ENCODE measurements at places on chromosomes 7 and 10.

GRCh38 chr10:22805304-22805703 is 90.9 kb upstream of the PIP4K2A start:
- no peak for DNase-seq

- no peak for DNase-seq
These were observed 67.0 kb upstream of the C7orf33 start for GRCh38 chr7:148523550-148523949.

DNA sequence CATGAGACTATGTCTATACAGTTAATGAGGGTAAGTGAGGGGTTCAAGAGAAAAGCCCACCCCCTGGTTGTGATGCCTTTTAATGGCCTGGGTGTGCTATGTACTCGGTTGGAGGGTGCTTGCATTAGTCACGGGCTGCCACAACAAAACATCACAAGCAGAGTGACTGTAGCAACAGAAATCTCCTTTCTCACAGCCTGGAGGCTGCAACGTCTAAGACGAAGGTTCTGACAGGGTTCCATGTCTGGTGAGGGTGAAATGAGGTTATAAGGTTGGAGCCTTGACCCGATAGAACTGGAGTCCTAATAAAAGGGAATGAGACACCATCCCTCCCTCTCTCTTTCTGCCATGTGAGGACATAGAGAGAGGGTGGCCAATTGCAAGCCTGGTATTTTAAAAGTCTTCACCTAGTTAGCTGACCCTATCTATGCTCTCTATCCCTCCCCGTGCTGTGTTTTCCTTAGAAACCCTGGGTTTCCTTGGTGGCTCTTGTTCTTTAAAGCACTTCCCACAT is 126.0 kb upstream of the GDF10 start:
- no peak for DNase-seq

DNA sequence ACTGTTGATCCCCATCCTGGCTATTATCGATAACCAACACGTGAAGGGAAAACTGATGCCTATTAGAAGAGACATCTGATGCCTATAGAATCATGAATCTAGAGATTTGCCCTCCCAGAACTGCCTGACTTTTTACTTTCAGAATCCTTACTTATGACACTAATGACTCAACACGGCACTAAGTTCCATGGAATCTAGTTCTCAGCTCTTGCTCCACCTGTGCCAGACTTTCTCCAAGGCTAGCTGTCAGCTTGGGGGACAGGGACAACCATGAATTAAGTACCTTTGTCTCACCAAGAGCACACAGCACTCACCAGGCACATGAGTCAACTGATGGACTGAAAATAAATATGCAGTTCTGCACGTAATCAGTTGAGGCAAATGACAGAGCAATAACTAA is 184.2 kb downstream of the FRMD4A start:
- DNase-seq: no peak

GRCh38 chr10:2703953-2704352 is 363.4 kb upstream of the PFKP start:
- no peak for DNase-seq

DNA sequence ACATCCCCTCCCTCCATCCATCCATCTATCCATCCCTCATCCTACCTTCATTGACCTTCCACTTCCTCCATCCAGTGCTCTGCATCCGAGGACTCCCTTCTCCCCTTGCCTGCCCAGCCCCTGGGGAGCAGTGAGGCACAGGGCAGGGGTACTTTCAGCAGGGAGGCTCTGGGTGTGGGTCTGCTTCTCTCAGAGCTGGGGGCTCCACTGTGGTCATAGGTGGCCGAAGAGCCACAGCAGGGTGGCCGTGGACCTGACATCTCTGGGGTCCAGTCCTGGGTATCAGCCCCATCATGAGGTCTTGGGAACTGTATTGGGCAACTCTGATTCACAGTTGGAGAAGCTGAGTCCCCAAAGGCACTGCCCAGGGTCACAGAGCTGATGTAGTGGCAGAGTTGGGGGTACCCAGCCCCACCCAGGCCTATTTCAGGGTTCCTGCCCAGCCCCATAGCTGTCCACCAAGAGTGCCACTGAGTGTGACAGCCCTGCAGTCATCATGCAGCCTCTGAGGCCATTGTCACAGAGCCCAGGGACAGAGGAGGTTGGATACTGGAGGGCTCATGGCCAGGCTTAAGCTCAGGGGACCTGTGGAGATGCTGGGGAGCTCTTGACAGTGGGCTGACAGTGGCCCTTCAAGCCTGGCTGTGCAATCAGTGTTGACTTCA is 35.3 kb upstream of the DPYSL4 start:
- no peak for DNase-seq

- no peak for DNase-seq
These were observed 276.9 kb downstream of the CSTF2T start for GRCh38 chr10:51422311-51423120.

DNA sequence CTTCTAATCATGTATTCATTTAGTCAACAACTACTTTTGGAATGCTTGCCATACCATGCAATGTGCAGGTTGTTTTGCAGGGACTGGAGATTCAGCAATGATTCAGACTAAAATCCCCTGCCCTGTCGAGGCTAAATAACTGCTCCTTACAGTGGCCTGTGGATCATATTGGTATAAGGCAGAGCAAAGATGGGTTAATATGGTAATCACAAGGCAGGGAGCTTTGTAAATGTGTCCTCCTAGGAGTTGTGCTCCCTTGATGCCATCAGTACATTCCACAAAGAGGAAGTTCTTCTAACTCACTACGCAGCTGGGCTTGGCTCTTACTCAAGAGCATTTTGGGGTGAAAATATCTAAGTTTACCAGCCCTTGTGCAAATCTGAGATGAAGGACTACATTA is 614 bp upstream of the IFIT2 start:
- no peak for DNase-seq

GRCh38 chr10:116694243-116694926 is 48.0 kb downstream of the HSPA12A start:
- DNase-seq: no peak

GRCh38 chr7:25720427-25720826 is 431.6 kb upstream of the NFE2L3 start:
- no peak for DNase-seq

GRCh38 chr10:78952686-78953085 is 116.1 kb upstream of the ZMIZ1 start:
- no peak for DNase-seq

- no peak for DNase-seq
These were observed 75.0 kb upstream of the MKX start for GRCh38 chr10:27820637-27821036.

DNA sequence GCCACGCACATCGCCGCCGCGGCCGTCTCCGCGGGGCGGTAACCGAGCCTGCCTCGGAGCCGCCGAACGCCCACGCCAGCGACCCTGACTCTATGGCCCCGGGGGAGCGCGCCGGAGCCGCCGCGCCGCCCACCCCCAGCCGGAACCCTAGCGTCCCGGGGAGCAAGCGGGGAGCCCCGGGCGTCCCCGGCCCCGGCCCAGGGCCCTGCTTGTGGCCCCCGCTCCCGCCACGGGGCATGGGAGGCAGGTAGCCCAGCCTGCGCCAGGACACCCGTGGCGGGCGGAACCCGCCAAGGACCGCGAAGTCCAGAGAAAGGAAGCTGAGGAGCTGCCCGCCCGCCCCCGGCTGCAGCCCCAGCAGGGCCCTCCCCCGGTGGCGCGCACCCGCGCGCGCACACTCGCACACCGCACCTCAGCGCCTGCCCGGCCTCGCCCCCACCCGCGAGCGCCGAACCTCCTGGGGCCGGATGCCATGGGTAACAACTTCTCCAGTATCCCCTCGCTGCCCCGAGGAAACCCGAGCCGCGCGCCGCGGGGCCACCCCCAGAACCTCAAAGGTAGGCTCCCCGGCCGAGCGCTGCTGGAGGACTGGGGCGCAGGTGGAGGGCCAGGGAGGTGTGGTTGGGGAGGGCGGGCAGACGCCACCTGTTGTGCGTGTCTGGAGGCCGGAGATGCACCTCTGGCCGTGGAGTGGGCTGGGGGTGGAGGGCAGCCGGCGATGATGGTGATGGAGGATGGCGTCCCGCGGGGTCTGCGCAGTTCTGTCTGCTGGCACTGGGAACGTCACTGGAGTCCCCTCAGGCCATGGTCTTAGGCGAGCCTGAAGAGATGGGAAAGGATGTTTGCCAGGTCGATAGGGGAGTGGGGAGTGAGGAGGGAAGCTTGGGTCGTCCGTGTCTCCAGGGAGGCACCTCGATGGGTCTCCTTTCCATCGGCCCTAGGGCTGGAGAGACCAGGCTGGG is 692 bp downstream of the NEURL1 start:
- DNase-seq: no peak

DNA sequence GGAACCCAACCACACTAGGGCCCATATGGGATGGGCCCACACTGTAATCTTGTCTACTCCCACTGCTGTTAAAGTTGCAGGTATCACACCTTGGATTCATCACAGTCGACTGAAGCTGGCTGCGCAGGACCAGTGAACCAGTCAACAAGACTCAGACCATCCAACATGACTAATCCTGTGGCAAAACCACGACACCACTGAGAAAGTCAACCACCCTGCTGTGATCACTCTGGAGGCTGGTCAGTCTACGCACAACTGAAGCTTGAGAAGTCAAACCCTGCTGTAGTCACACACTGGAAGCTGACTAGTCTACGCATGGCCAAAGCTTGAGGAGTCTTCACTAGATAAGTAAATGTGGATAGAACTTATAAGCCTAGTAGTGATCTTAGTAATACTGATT is 9.6 kb upstream of the CYREN start:
- DNase-seq: no peak

- DNase-seq: no peak
These were observed 26.4 kb downstream of the PNPLA8 start for GRCh38 chr7:108499566-108499965.

DNA sequence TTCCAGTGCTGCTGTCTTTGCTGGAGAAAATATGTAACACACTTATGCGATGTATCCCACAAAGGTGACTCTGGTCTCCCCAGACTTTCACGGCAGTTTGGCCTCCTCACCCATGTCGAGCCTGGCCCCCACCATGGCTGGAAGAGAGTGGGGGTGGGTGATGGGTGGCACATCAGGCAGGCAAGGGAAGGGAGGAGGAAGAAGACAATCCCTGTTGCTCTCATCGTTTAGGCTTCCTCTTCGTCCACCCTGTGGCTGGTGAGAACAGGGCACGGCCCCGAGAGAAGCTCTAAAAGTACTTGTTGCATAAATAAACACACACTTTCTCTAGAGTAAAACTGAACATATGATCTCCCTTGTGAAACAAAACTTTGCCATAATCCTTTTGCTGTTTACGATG is 11.2 kb upstream of the NPS start:
- DNase-seq: no peak

DNA sequence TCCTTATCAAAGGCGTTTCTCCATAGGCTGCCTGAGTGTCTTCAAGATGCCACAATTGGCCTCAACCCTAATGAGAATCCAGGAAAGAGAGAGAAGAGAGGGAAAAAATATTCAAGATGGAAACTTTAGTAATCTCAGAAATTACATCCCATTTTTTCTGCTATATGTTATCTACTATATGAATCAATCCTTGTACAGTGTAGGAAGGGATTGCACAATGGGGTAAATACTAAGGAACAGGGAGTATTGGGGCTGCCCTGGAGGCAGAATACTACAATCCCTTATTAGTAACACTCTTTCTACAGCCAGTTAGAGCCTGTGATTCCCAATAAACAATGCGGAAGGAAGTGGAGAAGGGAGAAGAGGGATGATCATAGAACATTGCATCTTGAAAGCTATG is 27.9 kb downstream of the TFPI2 start:
- DNase-seq: no peak

- no peak for DNase-seq
These were observed 104.9 kb downstream of the SPDYE5 start for GRCh38 chr7:75596727-75597614.

DNA sequence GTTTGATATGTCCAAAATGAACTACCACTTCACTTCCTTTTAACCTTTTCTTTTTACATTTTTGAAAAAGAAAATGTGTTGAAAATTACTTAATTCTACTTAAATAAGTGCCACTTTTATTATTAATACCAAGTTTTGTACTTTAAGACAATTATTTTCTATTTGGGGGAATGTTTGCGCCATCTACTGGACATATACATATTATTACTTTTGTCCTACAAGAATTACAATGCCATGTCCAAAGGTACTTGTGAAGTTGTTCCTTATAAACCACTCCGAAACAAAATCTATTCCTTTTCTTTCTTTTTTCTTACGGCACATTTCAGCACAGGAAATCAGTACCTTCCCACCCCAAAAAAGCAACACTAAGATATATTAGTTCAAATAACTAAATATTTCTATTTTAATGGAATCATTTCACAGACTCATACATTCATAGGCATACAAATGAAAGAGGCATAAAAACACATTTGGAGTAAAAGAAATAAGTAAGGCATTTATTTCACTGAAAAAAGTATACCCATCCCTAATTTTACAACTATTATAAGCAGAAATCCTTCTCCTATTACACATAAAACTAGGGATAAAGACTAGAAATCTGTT is 169.9 kb downstream of the RNF133 start:
- DNase-seq: no peak

DNA sequence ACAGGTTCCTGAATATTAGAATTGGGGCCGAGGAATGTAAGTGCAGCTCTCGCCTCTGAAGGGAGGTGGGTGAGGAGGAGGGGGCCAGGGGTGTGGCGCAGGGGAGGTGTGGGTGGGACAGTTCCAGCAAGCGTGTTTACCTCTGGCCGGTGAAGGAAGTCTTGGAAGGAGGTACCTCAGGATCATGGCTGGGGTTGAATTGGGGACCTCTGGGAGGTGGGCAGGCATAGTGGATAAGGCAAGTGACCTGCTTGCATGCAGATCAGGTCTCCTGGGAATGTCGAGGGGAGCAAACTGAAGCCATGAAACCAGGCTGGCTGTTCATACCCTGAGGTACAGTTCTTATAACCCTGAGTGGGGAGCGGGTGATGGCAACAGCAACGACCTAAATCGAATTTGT is 2.0 kb downstream of the ZNF775 start:
- no peak for DNase-seq

- DNase-seq: no peak
These were observed 215.2 kb downstream of the HTR7 start for GRCh38 chr10:90642650-90643049.

GRCh38 chr10:50404021-50404773 is 152.9 kb upstream of the ASAH2 start:
- no peak for DNase-seq

- peak; percentile 37 for DNase-seq
These were observed 45.8 kb upstream of the WIPI2 start for GRCh38 chr7:5143935-5144903.

- no peak for DNase-seq
These were observed 28.0 kb downstream of the NUDT1 start for GRCh38 chr7:2269991-2270460.

Data from activated T-cell treated with anti-CD3 and anti-CD28 coated beads for 24 hours (primary cell).